ENCODE measurements at places on chromosomes 1 and 21. TPM values are rescaled to one million over a fixed set of nuclear protein-coding genes. Genes with fewer than 3 reads are reported as not detected.
A peak's percentile ranks its signal among the peaks of the same experiment; 100 is the strongest.

- no peak for DNase-seq
Measured at GRCh38 chr1:160459687-160460086, 59.3 kb downstream of the VANGL2 start.

DNA sequence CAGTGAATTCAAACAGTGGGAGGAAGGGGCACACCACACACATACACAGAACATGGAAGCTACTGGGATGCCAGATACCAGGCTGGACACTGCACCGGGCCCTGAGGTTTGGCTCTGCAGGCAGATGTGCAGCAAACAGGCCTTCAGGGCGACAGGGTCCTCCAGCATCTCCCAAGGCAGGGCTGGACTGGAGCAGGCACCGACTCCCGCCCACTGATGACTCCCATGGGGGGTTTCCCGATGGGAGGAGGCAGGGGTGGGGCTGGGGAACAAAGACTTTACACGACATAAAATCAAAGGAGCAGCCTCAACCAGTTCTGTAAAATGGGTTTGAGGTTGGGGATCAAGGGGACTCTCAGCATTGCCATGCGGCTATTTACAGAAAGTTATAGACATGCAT lies 118.1 kb downstream of the SYT2 start:
- no peak for DNase-seq

- no peak for DNase-seq
Measured at GRCh38 chr1:10938741-10939417, 73.6 kb upstream of the TARDBP start.

GRCh38 chr1:17335821-17336710 lies 28.1 kb downstream of the PADI4 start:
- DNase-seq = peak; percentile 37

The OPRD1 gene
- not detected for total RNA-seq

All from HCT116 (cell line).